Eye (tissue), 1 donor: ENCODE measurements at places on chromosomes 1 and 21.

DNA sequence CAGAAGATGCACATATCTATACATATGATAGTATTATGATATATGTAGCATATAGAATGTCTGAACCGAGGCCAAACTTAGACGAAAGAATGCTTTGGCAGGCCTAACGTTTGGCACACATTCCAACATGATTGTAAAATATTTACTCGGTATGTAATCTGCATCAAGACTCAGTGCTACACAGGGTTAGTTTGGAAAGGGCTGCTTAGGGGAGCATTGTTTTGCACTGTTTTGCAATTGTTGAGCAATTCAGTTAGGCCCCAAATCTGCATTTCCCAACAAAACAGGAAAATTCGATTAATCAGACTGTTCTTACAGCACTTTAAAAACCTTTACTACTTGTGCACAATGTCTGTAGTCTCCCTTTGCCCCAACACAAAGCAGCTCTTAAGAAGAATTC, 216.0 kb upstream of the NEGR1 start:
- DNase-seq: no peak

GRCh38 chr1:103075316-103076000, 32.9 kb downstream of the COL11A1 start:
- no peak for DNase-seq

GRCh38 chr1:68525781-68526180, 28.9 kb upstream of the DEPDC1 start:
- DNase-seq: no peak

DNA sequence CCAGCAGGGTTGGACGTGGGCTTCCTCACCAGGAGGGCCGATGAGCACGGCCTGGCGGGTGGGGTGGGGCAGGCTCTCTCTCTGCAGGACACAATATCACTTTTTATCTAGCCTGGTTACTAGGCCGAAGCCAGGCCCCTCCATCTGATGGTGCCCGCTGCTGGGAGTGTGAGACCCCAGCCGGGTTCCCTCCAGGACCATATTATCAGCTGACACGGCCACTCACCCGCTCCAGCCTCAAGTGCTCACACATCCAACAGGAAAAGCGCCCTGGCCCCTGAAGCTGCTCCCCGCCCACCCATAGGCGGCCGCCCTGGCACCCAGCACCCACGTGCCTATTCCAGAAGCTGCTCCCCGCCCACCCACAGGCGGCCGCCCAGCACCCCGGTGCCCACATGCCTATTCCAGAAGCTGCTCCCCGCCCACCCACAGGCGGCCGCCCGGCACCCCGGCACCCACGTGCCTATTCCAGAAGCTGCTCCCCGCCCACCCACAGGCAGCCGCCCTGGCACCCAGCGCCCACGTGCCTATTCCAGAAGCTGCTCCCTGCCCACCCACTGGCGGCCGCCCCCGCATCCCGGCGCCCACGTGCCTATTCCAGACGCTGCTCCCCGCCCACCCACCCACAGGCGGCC, 5.0 kb downstream of the SLC19A1 start:
- no peak for DNase-seq

DNA sequence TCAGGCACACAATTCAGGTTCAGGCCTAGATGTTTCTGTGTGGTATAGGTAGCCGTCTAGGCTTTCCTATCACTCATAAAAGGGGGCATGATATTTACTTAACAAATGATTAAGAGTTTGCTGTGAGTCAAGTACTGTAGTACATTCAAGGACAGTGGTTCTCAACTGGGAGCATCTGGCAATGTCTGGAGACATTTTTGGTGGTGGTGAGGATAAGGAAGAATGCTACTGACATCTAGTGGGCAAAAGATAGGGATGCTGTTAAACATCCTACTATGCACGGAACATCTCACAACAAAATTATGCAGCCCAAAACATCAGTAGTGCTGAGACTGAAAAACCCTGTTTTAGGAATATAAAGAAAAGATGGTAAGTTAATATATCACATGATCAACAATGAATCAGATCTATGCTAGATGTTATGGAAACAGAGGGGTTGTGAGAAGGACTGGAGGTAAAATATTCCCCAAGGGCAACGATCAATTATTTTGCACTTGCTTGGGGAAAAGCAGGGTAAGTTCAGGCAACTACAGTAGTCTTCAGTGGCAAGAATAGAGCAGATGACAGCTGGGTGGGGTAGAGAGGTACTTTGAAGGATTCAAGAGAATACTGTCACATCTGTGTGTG, 4.9 kb downstream of the DNTTIP2 start:
- peak; percentile 19 for DNase-seq

DNA sequence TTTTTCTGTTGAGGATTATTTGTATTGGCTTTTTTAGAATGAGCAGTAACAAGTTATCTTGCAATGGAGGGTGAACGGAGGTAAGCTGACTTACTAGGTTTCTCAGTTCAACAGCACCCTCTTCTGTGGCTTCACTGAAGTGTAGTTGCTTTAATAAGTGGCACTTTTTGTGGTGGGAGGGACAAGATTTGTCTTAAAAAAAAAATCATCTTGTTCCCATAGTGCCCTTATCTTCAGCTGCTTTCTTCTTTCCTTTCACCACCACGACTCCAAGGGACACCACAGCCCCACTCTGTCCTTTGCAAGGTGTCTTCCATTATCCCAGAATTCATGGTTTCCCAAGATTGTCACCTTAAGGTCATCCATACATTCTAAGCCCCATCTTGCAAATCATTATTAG, 92.9 kb downstream of the PIGK start:
- DNase-seq: peak; percentile 90

DNA sequence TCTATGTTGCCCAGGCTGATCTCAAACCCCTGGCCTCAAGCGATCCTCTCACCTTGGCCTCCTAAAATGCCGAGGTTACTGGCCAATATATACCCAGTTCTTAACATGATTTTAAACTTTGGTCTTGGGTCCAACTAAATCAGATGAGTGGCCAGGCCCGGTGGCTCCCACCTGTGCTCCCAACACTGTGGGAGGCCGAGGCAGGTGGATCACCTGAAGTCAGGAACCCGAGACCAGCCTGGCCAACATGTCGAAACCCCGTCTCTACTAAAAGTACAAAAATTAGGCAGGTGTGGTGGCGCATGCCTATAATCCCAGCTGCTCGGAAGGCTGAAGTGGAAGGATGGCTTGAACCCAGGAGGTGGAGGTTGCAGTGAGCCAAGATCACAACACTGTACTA, 29.6 kb downstream of the TOMM20 start:
- DNase-seq: no peak

DNA sequence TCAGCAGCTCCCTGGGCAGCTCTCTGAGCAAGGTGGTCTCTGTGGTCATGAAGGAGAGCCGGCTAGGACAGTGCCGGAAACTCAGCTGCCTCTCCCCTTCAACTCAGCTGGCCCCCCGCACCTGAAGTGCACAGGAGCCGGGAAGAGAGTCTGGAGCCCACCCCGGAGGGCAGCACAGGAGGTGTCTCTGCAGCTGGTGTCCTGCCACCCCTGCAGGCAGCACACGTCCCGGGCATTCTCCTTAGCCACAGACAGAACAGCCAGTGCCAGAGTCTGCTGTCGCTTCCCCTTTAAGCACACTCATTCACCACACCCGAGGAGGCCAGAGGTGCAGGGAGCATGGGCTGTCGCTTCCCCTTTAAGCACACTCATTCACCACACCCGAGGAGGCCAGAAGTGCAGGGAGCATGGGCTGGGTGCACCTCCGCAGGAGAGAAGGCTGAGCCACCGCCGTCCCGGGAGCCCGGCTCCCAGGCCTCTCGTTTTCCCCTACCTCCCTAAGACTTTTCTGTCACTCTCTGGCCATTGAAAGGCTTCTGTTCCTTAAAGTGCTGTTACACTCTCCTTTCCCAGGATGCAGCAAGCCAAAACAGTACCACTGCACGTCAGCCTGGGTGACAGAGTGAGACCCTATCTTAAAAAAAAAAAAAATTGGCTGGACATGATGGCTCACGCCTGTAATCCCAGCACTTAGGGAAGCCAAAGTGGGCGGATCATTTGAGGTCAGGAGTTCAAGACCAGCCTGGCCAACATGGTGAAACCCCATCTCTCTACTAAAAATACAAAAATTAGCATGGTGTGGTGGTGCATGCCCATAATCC, 16.9 kb upstream of the SAMD11 start:
- peak; percentile 33 for DNase-seq

GRCh38 chr1:39861003-39861402, 22.3 kb downstream of the TRIT1 start:
- no peak for DNase-seq

DNA sequence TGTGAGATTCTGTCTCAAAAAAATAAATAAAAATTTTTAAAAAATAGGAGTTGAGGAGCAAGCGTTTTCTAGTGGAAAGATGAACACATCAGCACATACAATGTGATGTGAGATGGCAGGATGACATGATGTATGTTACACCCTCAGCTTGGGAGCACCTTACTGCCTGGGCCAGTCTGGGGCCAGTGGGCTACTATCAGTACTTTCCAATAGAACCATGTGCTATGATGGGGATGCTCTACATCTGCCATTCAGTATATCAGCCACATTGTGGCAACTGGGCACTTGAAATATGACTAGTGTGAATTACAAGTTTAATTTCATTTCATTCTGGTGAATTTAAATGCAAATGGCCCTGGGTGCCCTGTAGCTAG, 156.0 kb downstream of the PGBD5 start:
- no peak for DNase-seq

- DNase-seq: no peak
Observed at GRCh38 chr1:246158131-246158530, 348.9 kb downstream of the SMYD3 start.

DNA sequence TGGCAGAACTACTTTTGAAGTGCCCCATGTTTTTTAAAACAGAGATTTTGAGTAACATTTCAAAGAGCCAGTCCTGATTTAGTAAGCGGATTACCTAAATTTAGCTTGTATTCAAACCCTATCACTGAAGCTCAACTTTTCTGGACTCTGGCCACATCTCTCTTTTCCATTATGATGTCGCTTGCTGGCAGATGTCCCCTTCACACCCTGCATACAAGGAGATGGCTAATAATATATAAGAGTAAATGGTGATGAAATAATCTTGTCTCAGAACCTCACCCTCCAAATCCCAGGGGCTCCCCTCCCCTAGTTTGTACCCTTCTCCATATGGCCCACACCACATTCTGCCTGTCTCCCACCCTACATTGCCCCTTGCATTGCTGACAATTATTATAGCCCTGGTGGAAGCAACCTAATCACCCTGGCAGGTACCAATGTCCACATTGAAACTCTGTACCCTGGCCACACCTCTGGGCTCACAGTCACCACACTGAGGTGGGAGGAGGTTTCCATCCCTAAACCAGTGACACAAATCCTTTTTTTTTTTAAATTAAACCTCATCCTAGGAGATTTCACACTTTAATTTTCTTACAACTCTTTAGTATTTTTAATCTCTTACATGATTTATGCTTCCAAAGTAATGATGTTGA, 106.0 kb upstream of the SYT6 start:
- DNase-seq: no peak

- no peak for DNase-seq
Observed at GRCh38 chr1:196774603-196775002, at the start of gene CFHR3. TSS of gene CFHR3 (plus strand) at chr1:196774840. CDS start at chr1:196774887, 47 bp downstream.

DNA sequence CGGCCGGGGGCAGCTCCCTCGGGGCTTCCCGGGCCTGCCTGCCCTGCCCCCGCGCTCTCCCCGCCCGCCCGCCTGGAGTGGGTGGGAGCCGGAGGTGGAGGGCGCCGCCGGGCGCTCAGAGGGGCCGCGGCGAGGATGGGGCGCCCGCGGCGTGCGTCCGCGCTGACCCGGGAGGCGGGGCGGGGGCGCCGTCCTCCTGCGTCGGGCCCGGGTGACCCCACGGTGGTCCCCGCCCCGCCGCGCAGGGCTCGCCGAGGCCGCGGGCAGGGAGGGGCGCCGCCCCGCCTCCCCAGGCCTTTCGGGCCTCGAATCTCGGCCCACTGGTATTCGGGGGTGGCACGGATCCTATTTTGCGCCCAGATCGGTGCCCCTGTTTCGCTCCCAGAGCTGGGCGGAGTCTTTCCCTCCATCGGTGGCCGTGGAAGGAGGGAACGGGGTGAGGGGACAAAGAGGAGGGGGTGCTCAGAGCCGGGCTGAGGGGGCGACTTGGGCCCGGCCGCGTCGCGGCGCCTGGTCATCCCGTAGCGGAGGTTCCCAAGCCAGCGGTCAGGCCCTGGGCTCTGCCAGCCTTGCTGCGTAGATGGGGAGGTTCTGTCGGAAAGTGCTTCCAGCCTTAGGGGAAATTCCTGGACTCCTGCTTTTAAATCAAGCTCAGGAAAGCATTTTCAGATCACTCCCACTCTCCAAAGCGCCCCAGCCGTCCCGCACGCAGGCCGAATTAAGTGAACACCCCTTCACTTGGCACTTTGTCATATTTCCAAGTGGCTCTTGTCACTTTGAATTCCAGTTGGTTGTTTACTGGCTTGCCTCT, 545 bp downstream of the PATJ start:
- peak; percentile 86 for DNase-seq

GRCh38 chr1:95010158-95010557, 62.6 kb downstream of the ALG14 start:
- DNase-seq: no peak

- no peak for DNase-seq
Observed at GRCh38 chr1:97046765-97047420, 325.3 kb downstream of the PTBP2 start.

- no peak for DNase-seq
Observed at GRCh38 chr1:54409156-54410142, 3.3 kb upstream of the SSBP3 start.

GRCh38 chr1:245807306-245807705, 652.5 kb downstream of the KIF26B start:
- no peak for DNase-seq

GRCh38 chr1:170214117-170215032, 68.6 kb downstream of the NTMT2 start:
- DNase-seq: no peak

GRCh38 chr1:8554956-8555534, 237.1 kb downstream of the SLC45A1 start:
- DNase-seq: no peak

- no peak for DNase-seq
Observed at GRCh38 chr1:248348475-248348874, at the start of gene OR14C36. TSS of gene OR14C36 (plus strand) at chr1:248348775. CDS start at chr1:248348775, 0 bp downstream.

DNA sequence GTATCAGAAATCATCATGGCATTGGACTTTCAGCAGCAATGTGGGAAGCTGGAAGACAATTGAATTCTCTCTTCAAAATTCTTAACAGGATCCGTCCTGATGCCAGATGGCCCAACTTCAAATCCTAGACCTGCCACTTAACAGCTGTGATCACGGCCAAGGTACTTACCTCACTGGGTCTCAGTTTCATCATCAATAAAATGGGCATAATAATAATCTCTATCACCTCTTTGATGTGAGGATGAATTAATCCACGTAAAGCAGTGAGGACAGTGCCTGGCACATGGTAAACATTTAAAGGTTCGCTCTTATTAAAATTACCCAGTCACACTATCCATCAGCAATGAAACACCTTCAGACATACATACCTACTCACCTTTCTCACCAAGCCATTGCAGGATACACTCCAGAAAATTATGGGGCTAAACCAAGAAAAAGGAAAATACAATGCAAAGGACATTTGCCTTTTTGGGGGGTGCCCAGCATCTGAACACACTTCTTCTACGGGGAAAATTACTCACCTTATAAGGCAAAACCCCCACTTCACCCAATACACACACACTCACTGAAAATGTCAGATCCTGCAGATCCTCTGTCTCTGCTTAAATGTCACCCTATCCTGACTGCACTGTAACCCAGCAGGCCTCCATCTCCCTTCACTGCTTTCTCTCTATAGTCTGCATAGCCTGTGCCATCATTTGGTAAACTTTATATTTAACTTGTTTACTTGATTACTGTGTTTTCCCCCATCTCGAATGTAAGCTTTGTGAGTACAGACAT, 21.7 kb downstream of the GLIS1 start:
- DNase-seq: no peak
